ENCODE measurements at places on chromosomes 2 and 18.

DNA sequence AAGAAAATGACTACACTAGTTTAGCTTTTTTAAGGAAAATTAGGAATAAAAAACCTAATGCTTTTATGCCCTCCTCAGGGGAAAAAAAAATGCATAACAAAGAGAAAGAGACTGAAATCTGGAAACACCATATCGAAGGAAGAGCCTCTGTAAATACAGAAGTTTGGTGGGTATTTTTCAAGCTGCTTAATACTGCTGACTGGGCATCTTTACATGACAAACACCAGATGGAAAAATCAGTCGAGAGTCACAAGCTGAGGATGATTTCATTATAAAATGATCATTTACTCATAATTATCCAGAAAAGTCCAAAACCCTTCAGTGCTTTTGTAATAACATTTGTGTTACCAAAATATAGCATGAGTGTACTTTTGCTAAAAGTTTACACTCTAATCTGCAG is 1600.7 kb upstream of the ACVR2A start:
- peak; percentile 34 for DNase-seq

- DNase-seq = no peak
These were observed 420.3 kb upstream of the POU3F3 start for GRCh38 chr2:104433657-104434056.

GRCh38 chr2:131801210-131801744 is 273.6 kb downstream of the CCDC74A start:
- DNase-seq = no peak

GRCh38 chr2:118853651-118854291 is 6.3 kb upstream of the EN1 start:
- no peak for DNase-seq

- DNase-seq = no peak
These were observed 53.8 kb downstream of the GULP1 start for GRCh38 chr2:188345426-188345825.

- DNase-seq = peak; percentile 2
These were observed 11.3 kb downstream of the OSR1 start for GRCh38 chr2:19346983-19347618.

GRCh38 chr2:26847307-26847654 is 651 bp upstream of the DPYSL5 start:
- no peak for DNase-seq

- no peak for DNase-seq
These were observed 336.9 kb downstream of the BCL11A start for GRCh38 chr2:60216452-60216995.

- DNase-seq = no peak
These were observed 97.2 kb upstream of the LPIN2 start for GRCh38 chr18:3110034-3110752.

- no peak for DNase-seq
These were observed 353.1 kb downstream of the IRS1 start for GRCh38 chr2:226446406-226447001.

GRCh38 chr2:120586507-120587278 is 149.0 kb upstream of the GLI2 start:
- no peak for DNase-seq

DNA sequence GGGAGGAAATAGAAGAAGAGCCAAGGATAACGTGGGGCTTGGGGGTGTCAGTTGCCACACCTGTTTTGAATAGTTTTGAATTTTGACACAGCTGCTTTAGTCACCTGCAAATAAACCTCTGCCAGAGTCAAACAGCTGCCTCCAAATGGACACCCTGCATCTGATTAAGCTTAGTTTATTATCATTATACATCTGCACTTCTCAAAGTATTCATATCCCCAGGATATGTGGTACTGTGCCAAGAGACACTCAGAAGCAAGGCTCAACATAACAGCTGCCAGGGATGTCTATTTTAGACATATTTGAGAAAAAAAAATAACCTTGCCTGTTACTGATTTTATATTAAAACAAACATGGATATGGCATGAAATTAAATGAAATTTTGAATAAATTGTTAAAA is 122.5 kb upstream of the WDR75 start:
- no peak for DNase-seq

DNA sequence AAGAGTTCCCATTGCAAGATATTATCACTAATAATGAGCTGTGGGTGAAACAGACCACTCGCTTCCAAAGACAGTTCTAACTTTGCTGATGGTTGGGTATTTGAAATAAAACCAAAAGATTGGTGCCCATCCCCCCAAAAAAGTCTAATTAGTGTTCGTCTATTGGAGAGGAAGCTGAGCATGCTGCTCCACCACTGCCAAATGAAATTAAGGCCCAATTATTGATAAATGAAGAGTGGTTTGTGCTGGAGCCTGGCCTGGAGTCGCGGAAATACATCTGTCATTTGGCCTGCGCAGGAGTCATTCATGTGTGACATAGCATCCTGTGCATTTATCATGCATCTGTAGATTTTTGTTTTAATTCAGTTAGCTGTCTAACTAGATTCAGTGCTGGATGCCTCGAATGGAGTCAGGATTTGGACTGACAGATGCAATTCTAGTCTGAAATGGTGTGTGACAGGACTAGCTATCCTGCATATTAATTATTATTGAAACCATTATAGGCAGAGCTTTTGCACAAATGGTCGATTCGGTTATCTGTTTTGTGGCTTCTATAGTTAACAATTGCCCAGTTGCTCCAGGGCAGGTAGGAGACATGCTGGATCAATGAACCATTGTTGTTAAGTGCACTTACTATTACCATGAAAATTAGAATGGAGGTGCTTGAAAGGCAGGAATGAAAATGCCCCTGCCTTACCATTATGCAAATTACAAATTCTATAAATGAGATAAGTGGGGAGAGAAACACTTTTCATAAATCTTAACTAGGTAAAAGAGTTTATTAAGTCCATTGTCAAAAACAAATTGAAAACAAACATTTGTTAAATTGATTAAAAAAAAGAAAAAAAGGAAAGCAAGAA is 450.4 kb upstream of the TCF4 start:
- DNase-seq = no peak

GRCh38 chr2:26412091-26412673 is 10.5 kb downstream of the DRC1 start:
- peak; percentile 82 for DNase-seq

DNA sequence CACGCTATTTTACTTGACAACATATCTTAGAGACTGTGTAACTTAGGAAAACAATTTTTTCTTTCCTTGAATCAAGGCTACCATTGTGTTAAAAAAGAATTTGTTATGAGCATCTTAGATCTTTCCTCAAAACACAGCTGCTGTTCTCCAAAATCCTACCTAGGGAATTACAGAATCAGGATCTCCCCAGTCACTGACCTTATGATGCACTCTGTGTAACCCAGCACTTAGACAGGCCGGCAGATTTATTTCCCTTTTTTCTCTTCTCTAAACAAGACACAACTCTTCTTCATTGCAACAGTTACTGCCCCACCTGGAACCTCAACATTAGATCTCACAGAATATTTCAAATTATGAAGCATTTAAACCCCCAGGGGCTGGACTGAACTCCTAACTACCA is 13.5 kb upstream of the C2orf15 start:
- no peak for DNase-seq

DNA sequence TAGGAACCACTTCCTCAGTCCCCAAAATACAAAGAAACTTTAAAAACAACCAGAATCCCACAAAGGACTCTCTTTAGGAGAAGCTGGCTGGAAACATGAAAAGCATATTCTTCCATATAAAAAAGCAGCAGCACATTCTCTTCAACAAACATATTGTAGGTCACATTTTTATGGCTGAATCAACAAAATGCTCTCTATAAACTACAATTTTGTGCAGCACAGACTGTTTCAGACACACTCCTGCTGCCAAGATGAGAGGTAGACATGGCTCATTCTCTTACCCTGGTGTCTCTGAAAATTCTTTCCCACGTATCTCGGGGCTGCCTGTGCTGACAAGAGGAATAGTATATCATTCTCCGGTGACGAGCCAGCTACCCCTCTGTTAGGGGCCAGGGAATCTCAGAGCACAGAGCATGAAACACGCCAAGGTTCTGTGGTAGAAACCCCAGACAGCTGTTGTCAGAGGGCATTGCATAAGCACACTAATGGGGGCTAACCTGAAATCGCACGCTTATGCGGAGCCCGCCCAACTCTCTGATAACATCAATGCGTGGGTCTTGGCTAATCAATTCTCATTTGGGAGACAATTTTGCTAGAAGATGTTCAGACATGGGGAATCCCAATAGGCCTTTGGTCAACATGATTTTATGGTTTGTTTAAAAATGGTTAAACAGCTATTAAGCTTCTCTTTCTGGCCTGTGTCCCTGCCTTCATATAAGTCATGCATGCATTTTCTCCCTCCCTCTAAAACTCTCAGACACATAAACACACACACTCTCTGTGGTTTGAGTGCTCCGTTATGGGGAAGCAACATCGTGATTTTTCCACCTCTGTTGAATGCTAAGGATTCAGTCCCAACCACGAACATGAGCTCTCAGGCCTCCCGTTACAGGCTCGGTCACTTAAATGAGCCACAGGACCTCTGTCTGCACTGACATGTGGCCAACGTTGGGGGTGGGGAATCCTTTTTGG is 177.5 kb downstream of the INO80D start:
- no peak for DNase-seq

- DNase-seq = no peak
These were observed 27.3 kb downstream of the PDIA6 start for GRCh38 chr2:10785260-10785659.

- DNase-seq = no peak
These were observed 179.8 kb downstream of the NEDD4L start for GRCh38 chr18:58223717-58224424.

DNA sequence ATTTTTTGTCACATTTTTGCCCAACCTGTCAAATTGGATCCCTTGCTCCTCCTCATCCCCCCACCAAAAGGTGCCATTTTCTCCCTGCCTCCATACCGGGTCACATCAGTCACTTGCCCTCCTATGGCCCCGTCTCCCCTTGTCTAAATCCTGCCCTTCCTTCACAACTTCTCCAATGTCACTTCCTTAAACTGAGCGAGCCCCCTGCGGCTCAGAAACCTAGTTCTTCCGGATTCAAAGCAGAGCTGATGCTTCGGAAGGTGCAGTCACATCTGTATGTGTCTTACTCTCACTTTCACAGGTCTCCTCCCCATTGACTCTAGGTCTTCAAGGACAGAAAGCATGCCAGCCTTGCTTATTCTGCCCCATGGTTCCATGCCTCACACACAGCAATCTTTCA is 22.1 kb downstream of the TNP1 start:
- DNase-seq = no peak

DNA sequence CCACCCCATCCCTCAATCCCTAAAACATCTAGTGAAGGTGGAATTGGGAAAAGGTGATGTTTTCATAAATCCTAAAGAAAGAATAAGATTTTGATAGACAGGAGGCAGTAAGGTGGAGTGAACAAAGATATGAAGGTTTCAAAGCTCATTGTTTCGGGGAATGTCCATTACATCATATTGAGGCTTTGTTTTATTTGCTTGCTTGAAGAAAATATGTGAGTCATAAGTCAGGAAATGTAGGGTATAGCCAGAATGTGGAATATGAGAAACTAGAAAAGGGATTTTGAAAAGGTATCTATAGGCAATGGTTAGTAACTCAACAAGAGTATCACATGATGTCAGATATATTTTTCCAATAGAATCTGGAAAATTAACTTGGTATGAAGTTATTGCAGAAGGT is 1178.5 kb upstream of the ACVR2A start:
- DNase-seq = no peak

- peak; percentile 68 for DNase-seq
These were observed 8.5 kb downstream of the RAB17 start for GRCh38 chr2:237581751-237582746.

DNA sequence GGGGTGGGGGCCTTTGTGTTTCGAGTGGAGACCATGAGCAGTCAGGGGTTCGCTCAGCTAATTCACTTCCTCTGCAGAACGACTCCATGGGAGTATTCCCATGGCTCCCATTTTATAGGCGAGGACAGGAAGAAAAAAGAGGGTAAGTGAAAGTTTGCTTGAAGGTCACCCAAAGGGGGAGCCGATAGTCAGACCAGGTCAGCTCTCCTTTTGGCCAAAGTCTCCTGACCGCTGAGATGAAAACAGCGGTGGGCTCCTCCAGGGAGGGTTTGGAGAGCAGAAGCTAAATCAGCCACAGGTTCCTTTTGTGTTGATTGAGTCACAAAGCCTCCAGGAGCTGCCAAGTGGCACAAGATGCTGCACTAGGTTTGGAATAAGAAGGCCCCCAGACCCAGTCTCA is 34.1 kb upstream of the CTAGE1 start:
- no peak for DNase-seq

DNA sequence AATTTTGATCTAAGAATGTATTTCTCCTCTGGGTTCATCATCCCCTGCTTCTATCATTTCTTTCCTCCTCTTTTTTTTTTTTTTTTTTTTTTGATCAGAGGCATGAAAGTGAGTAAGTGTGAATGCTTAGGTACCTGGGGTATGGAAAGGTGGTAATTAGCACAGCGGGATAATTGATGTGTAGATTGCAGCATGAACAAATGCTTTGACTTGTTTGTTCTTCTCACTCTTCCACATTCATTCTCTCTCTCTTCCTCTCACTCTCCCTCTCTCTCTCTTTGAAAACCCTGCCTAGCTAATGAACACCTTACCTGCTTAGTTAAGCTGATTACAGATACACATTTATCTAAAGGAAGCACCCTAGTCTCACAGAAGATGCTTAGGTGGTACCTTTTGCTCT is 74.7 kb downstream of the ZEB2 start:
- DNase-seq = no peak

DNA sequence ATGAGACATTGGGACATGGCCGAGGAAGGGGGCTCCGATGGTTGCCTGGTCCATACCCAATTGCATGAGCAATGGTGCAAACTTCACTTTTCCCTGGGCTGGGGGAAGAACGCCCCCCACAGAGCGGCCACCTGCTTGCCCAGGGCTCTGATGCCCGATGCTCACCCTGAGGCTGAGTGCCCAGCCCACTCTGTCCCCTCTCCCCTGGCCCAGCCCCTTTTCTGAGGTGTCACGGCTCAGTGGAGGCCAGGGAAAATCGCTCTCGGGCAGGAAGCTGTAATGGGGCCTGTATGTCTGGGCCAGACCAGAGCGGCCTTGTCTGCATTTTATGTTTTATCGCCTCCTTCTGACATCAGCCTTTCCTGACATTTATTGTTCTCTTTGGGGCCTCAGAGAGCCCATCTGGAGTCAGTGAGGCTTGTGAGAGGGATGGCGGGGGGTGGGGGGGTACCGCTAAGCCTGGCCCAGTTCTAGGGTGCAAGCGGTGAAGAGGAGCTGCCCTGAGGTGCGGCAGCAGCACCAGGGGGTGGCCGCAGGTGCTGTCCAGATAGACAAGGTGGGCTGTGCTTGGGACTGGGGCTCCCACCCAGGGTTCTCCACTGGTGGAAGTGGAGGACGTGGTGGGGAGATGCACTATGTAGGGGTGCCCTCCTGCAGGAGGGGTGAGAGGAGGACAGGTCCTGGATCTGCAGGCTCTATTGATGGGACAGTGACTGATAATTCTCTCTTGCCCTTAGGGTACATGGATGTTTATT is 46.2 kb downstream of the INHBB start:
- no peak for DNase-seq

GRCh38 chr2:239401881-239402233 is 1.0 kb upstream of the HDAC4 start:
- DNase-seq = peak; percentile 32

- peak; percentile 56 for DNase-seq
These were observed 16.6 kb upstream of the HRH4 start for GRCh38 chr18:24443870-24444269.

- no peak for DNase-seq
These were observed 72.6 kb downstream of the CTAGE1 start for GRCh38 chr18:22344908-22345670.
